ENCODE measurements at places on chromosomes 5 and 9.

GRCh38 chr9:6024035-6024554 is 8.7 kb upstream of the RANBP6 start:
- DNase-seq, result no peak

- no peak for DNase-seq
Measured at GRCh38 chr9:136840140-136840876, 2.0 kb upstream of the AJM1 start.

DNA sequence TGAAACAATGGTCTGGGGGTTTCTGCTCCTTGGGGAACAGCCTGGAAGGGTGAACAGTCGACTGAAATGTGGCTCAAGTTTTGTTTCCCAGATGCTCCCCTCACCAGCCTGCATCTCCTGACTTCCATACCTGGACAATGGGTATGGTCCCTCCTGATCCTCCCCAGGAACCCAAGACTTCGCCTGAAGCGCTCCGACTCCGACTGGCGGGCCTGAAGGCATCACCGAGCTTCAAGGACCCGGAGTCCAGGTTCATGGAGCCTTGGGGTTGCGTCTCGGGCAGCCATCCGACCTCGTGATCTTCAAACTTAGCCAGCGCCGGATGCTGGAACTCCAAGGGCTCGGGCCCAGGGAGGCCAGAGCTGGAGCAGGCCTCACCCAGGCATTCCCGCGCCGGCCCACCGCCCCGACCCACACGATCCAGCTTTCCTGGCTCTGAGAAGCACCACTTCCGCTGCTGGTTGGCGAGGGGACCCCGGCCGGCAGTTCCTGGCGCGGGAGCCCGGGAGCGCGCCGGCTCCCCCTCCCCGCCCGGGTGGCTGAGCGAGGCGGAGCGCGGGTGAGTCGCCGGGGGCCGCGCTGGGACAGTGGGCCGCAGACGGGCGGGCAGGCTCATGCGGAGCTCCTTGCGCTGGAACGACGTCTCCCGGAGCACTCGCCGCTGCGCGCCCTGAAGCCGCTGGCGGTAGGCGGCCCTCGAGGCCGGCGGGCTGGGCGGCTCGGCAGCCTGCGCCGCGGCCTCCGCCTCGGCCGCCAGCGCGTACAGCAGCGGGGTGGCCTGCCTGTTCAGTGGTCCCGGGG is 5.2 kb downstream of the SHROOM1 start:
- DNase-seq, result no peak

- DNase-seq, result no peak
Measured at GRCh38 chr5:9168791-9169556, 376.9 kb downstream of the SEMA5A start.

- no peak for DNase-seq
Measured at GRCh38 chr5:172683645-172684471, 42.8 kb downstream of the NEURL1B start.

DNA sequence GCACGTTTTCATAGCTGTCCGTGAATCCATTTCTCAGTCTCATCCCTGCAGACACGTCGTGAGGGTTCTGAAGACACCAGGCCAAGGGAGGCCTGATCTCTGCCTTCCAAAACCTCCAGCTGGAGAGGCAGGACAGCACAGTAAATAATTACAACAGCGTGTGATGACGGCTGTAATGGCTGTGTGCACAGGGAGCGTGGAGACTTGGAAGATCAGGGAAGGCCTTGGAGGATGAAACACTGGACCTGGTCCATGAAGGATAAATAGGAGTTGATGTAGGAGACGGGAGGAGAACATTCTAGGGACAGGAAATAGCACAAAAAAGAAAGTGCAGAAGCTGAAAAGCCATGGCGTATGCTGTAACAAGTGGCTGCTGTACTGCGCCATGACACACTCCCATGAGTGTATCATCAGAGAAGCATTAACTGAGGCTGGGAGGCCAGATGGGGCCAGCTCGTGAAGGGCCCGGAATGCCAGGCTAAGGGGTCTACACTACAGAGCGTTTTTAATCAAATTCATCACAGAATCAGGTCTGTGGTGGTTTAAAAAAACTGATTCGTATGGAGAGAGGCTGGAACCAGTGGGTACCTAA is 97.2 kb downstream of the CRB2 start:
- no peak for DNase-seq

GRCh38 chr5:168234133-168234532 is 57.3 kb upstream of the WWC1 start:
- no peak for DNase-seq

DNA sequence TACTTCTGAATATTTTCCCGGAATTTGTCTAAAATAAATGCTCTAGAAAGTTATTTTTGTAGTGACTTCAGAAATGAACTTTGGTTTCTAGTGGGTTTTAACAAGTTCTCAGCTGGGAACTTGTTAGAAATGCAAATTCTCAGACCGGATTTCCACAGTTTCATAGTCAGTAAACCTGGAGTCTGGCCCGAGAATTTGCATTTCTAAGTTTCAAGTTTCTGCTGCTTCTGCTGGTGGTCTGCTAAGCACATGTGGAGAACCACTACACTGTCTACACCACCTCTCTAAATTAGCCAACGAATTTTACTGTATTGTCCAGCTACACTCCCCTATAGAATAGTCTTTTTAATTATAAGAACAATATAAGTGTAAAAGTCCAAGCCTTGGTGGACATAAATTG is 208.0 kb downstream of the CHSY3 start:
- DNase-seq, result no peak

DNA sequence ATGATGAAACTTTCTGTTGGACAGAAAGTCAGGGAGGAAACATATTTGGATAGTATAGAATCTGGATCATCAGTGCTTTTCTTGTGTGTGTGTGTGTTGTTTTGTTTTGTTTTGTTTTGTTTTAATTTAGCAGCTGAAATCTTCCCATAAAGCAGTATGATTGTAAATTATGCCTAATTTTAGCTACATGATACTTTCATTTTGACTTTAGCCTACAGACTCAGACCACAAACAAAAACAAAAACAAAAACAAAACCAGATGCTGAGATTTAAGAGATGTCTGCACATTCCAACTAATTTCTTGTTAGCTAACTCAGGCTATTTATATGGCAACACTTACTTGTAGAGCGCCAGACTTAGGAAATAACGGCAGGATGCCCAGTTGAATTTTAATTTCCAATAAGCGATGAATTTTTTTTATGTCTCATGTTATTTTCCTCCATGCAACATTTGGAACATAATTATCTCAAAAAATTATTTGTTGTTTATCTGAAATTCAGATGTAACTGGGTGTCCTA is 119.5 kb upstream of the TRPC7 start:
- no peak for DNase-seq

DNA sequence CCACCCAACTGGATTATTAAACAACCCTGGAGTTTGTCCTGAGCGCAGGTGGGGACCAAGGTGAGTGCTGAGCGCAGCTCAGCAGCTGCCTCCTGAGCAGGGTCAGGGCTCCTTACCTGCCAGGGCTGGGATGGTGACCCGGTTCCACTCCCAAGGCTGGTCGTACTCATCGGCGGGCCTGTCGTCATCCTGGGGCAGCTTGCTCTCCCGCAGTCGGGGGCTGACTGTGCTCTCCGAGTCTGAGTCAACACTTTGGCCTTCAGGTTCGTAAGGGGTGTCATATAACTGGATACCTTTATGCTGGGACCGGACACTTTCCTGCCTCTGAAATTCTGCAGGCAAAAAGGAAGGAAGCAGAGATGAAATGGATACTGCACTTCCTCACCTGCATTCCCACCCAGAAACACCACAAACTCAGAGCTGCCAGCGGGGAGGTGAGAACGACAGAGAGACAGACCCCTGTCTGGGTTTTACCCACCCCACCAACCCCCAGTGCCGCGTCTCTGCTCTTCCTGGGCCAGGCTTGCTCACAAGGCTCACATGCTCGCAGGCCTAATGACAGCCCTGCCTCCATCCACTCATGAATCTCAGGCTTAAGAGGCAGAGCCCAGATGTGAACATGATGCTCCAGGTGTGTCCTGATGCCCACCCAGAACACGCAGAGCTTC is 70.7 kb upstream of the SLC25A51 start:
- no peak for DNase-seq

DNA sequence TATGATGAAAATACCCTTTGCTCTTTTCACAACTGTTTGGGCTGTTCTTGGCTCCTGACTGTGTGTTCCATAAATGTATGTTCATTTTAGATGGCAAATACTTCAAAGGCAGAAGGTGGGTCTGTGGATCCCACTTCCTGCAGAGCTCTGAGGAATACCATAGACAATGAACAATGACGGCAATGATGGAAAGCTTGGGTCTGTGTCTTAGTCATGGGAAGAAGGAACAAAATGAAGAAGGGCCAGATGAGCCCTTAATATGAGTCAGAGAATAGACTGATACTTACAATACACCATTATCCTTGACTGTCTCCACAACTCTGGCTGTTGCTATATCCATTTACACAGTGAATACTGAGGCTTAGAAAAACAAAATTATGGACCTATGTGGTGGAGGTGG is 126.0 kb downstream of the SLIT3 start:
- DNase-seq, result no peak

DNA sequence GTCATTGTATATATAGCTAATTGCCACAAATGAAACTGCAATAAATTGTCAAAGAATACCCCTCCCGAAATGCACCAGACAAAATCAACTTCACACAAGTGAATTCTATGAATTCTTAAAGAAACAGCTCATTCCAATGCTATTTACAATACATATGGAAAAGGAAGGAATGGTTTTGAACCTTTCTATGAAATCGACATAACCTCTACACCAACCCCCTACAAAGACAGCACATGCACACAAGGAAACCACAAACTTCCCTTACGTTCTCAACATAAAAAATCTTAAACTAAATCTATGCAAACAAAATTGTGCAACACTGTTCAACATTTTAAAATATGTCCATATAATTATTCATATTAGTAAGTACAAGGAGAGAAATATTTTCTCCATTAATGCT is 39.2 kb downstream of the MARCHF11 start:
- no peak for DNase-seq

GRCh38 chr5:104088876-104089778 is 526.5 kb upstream of the NUDT12 start:
- no peak for DNase-seq

DNA sequence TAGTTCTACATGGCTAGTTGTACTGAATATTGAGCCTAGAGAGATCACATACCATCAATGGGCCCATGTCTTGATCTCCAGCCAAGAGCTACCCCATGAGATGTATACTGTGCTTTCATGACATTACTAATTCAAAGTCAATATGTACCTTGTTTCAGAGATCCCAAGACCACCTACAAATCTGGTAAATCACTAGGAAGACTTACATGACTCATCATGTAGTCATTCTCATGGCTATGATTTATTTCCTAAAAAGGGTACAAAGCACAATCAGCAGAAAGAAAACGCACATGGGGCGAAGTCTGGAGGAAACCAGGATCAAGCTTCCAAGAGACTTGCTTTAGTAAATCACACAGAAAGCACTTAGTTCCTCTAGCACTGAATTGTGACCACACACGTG is 103.0 kb downstream of the PCSK5 start:
- no peak for DNase-seq

- no peak for DNase-seq
Measured at GRCh38 chr9:24073007-24073592, 247.1 kb upstream of the ELAVL2 start.

DNA sequence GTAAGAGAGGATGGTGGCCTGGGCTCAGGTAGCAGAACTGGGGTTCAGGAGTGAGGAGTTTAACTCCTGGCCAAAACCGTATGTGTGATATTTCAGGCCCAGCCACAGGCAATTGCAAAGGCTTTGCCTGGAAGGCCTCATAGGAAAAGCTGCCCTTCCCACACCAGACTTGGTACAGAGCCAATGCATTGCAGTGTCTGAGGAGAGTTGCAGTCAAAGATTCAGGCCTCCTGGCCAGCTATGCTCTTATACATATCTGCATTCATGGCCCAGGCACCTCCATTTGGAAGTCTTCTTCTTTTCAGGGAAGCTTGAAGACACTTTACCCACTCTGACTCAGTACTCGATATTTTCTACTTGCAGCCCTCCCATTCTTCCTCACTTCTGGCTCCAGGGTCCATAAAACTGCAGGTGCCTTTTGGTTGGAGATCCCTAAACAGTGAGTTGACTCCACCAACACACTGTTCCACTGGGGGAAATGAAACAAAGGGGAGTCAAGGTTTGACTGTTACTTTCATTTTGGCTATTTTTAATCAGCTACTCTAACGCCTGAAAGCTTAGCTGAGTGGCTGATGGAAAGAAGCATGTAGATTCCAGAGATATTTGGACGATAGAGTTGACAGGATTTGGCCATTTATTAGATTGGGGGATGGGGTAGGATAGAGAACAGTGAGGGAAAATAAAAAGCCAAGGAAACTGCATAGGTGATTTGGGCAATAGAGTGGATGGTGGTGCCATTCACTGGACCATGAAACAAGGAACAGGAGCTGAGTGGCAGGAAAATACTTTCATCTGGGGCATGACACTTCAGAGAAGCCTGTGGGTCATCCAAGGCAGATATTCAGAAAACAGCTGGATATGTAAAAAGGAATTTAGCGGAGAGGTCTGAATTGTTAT is 30.6 kb upstream of the IL33 start:
- DNase-seq, result no peak

GRCh38 chr5:162230348-162230747 is 162.8 kb downstream of the GABRG2 start:
- no peak for DNase-seq

DNA sequence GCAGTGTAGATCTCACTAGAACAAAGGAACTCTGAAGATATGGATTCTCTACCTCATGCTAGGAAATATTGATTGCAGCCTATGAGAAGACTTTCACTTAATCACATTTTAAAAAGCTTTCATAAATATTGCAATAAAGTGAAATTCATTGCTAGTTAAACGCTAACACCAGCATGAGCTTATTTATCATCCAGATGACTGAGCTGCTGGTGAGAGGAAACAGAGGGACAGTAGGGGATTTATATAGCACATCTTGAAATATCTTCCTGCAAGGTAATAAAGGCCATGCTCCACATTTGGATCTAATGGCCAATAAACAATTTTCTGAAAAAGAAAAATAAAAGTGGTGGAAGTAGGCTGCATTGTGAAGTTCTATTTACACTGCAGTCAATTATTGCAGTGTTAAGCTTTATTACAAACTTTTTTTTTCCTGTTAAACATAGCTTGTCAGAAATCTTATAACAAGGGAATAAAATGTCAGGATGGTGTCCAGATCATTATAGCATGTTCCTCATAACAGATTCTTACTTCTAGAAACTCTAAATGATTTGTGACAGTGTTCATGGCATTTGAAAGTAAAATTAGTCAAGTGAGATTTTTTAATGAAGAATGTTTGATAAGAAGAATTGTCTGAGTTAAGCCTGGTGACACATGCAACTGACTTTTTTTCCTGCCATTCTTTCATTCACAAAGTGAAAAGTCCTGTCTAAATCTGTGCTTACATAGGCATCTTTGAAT is 342.6 kb downstream of the DMAC1 start:
- DNase-seq, result no peak

GRCh38 chr5:135472141-135472540 is 20.0 kb upstream of the TIFAB start:
- no peak for DNase-seq

DNA sequence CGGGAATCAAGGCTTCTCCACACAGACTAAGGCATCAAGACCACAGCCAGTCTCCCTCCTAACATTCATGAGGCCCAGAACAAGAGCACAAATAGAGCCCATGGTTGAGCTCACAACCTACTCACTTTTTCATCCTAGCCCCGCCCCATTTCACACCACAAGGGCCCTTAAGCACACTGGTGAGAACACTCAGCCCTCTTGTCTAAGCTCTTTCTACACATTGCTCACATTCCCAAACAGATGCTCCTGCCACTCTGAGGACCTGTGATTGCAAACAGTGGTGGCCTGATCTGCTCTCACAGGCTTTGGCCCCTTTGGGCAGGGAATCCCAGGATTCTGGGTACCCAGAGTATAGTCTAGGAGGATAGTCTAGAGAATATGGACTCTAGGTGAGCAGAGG is 54.0 kb downstream of the FEM1C start:
- no peak for DNase-seq

Measured in Ammon's horn (tissue), 1 donor.